ENCODE measurements at places on chromosomes 1 and 21.

DNA sequence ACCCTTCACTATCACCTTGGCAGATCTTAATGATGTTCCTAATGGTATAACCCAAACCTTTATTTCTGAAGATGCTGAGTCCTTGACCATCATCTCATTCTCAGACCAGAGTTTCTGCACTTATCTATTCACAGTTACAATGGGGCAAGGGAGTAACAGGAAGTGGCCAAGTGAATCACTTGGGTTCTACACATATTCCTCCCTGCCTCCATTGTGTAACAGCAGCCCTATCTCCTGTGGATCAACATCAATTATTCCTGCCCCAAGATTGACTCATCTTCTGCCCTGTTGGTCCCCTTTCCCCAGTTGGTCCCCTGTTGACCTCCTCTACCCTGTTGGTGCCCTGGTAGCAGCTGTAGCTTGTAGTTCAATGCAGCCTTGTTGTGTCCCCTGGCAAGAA, 10.3 kb upstream of the S100A7 start:
- DNase-seq = no peak

DNA sequence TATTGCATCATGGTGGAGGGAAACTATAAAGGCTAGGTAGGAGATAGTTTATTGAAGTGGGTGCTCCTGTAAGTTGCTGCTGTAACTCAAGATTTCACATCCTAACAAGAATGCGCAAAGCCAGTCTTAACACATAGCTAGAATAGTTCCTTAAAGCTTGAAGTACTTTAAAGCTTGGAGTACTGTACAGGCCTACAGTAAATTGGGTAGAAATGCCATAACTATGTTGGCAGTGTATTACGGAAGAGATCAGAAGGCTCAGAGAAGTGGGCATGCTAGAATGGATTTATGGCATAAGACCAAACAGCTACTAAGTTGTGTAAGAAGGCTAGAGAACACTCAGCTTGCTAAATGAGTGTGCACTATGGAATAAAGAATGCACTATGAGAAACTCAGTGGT, 44.5 kb downstream of the DMRTA2 start:
- DNase-seq = no peak

GRCh38 chr1:201298396-201299381, 15.4 kb downstream of the PKP1 start:
- no peak for DNase-seq

DNA sequence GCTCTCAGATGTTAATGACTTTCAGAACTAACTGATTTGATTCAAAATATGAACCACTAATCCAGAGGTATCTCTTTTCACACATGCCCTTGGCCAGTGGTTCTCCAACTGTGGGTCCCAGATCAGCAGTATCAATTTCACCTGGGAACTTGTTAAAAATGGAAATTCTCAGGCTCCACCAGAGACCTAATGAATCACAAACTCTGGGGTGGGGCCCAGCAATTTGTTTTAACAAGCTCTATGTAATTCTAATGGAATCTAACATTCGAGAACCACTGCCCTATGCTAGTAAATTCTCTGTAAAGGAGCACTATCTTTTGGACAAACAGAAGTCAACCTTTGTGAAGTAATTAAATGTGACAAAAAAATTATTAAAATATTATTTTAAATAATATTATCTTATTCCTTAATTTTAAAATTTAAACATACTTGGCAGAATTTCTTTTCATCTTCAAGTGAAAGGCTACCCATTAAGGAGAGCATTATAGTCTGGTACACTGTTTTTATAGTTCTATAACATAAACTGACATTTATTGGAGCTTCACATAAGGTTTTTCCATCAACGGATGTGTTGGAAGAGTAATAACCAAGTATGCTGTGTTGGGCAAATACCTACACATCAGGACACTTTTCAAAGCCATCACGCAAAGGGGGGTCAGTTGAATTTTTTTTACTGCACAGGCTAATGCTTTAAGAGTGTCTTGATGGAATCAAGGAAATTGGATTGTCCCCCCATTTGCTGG, 130.4 kb downstream of the LHX4 start:
- DNase-seq = no peak

GRCh38 chr1:165840423-165840822, 13.0 kb downstream of the UCK2 start:
- no peak for DNase-seq

GRCh38 chr1:1573843-1574720, 581 bp downstream of the SSU72 start:
- DNase-seq = peak; percentile 24

- no peak for DNase-seq
Measured at GRCh38 chr1:214372092-214372491, 91.1 kb downstream of the SMYD2 start.

DNA sequence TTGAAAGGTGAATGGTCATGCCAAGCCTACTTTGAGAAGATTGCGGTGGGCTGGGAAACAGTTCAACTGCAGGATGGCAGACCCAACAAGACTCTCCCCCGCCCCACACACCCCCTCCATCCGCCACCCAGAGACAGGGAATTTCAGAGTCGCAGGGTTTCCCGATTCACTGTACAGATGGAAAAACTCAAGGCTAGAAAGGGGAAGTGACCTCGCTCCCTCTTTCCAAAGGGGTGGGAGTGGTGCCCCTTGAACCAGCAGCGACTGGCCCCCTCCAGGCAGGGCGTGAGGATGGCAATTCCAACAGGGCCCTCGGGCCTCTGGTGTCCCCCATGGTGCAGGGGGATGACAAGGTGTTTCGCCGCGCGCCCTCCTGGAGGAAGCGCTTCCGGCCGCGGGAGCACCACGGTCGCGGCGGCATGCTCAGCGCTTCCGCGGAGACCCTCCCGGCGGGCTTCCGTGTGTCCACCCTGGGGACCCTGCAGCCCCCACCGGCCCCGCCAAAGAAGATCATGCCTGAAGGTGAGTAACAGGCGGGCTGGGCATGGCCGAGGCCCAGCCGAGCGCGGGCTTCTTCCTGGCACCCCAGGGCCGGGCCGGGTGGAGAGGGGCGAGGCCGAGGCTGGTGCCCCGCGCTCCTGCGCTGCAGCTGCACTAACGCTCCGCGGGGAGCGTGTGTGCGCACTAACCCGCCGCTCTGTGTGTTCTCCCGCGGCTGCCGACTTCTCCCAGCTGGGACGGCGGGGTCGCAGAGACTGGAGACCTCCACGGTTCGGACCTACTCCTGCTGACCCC, 10.4 kb downstream of the MYOG start:
- no peak for DNase-seq

DNA sequence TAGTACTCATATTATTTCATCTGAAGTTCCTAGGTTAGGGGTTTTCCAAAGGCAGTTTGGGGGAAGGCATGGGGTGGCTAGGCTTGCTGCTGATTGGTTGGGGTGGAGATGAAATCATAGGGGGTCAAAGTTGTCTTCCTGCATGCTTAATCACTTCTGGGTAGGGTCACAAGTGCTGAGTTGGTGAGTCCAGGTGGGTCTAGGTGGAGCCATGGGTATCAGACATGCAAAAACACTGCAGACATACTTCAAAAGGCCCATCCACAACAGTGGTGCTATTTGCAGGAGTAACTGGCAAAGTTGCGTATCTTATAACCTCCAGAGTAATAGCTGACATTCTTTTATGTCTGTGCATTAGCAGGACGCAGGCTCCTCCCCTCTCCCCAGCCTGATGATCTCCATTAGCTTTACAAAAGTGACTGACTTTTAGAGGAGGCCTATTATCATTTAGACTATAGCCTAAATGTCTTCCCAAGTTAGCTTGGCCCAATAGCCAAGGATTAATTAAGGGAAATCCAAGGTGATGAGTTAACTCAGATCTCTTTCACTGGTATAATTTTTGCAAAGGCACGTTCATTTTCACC, 374.4 kb upstream of the PRMT6 start:
- no peak for DNase-seq

All from stimulated activated CD8-positive, alpha-beta memory T cell treated with anti-CD3 and anti-CD28 coated beads, Interleukin-7, amount 100 ng/mL, for 48 hours (primary cell).